ENCODE measurements at places on chromosomes 11 and 22.

DNA sequence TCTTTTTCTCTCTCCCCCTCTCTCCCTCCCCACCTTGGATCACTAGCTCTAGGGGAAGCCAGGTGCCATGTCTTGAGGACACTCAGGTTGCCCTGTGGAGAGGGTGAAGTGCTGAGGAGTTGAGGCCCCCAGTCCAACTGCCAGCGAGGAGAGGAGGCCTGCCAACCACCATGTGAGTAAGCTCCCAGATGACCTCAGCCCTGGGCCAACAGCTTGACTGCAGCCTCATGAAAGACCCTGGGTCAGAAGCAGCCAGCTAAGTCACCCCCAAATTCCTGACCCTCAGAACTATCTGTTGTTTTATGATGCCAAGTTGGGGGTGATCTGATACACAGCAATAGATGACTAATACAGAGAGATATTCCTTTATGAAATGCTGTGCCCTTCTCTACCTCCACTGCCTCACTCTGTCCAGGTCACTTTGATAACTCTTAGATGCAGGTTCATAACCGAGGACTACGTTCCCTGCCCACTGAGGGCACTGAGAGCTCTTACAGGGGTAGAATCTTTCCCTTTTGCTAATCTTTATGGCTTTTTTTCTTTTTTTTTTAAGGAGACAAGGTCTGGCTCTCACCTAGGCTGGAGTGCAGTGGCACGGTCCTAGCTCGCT, 8.0 kb downstream of the ARFGAP3 start:
- no peak for DNase-seq

- no peak for DNase-seq
Measured at GRCh38 chr11:96287822-96288439, 55.1 kb downstream of the MAML2 start.

- DNase-seq = no peak
Measured at GRCh38 chr22:27609451-27609888, 192.1 kb downstream of the MN1 start.

DNA sequence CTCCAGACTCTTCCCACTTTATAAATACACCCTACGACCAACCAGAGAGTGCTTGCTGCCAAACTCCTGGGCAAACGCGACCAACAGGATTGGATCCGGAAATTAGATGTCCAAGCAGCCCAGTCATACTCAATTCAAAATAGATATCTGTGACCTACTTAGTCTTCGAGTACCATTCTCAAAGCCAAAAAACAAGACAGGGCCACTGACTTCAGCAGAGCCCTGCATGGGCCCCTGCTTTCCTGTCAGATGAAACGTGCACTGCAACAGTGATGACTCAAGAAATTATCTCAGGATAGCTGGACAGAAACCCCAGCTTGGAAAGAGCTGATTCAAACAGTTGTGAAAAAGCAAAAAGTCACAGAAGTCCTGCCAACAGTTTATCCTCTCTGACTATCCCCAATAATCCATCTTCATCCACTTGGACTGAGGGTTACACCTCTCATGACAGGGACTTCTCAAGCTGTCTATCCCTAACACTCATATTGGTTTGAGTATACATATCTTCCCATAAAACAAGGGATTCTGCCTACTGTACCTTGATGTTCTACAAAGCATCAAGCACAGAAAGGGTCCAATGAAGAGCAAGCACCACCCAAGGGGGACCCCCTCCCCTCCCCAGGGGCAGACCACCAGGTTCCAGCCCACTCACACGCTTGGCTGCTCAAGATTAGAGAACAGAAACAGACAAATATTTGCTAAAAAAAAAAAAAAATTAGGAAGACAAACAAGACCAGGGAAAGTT, 17.4 kb downstream of the SMCO4 start:
- DNase-seq = no peak
